ENCODE measurements at places on chromosomes 12 and 14. TPM values are rescaled to one million over a fixed set of nuclear protein-coding genes. Genes with fewer than 3 reads are reported as not detected.

The PRIMA1 gene
- not detected for total RNA-seq

GRCh38 chr12:99495799-99496198, 151.8 kb upstream of the GARIN6 start:
- peaks cover 15% of the 10 kb centered on the region for H3K4me1 ChIP-seq
- H3K27me3 ChIP-seq, result no peaks in the 10 kb centered on the region
- H3K36me3 ChIP-seq, result no peaks in the 10 kb centered on the region
- H3K4me3 ChIP-seq, result no peak overlapping the region

GRCh38 chr12:54016051-54016450, 7.3 kb downstream of the HOXC8 start:
- no peak overlapping the region for H3K4me3 ChIP-seq
- H3K4me1 ChIP-seq, result no peaks in the 10 kb centered on the region
- H3K36me3 ChIP-seq, result no peaks in the 10 kb centered on the region
- peaks cover 84% of the 10 kb centered on the region for H3K27me3 ChIP-seq
- no peak for DNase-seq

- H3K27me3 ChIP-seq, result no peaks in the 10 kb centered on the region
- H3K27ac ChIP-seq, result peak overlapping the region; percentile 41
- DNase-seq, result peak; percentile 74
- no peak overlapping the region for H3K4me3 ChIP-seq
These were observed 125.7 kb downstream of the SCARB1 start for GRCh38 chr12:124737772-124738635.

The HHIPL1 gene
- 1.1 TPM for total RNA-seq
